ENCODE measurements at places on chromosomes 13 and 19. TPM values are rescaled to one million over a fixed set of nuclear protein-coding genes. Genes with fewer than 3 reads are reported as not detected.

Gene CNN1
- 148 TPM for total RNA-seq

Gene SF3A2
- 24.6 TPM for total RNA-seq

Gene PPP1R13L
- total RNA-seq, result 5.6 TPM

Gene CEACAM1
- total RNA-seq, result 0.97 TPM

Gene SIAH3
- not detected for total RNA-seq

Gene PLVAP
- not detected for total RNA-seq

Gene TEX26
- under 0.01 TPM for total RNA-seq

Gene ZNF235
- total RNA-seq, result 8.2 TPM

Gene ZNF418
- 5.2 TPM for total RNA-seq

Gene KLK2
- not detected for total RNA-seq

Gene ERICH6B
- total RNA-seq, result not detected

Gene SIGLEC10
- not detected for total RNA-seq

Gene CFAP97D2
- total RNA-seq, result not detected

Gene FOXO1
- 9.5 TPM for total RNA-seq

Gene CEACAM21
- total RNA-seq, result not detected

Gene TNFSF13B
- total RNA-seq, result 2.6 TPM

Gene RFPL4A
- not detected for total RNA-seq

Gene KLK5
- total RNA-seq, result not detected

Gene EDDM13
- not detected for total RNA-seq

Gene PSG7
- total RNA-seq, result not detected

Gene ERICH4
- total RNA-seq, result not detected

Gene PDE4A
- total RNA-seq, result 4.8 TPM

Data from fibroblast of villous mesenchyme (primary cell).